ENCODE measurements at places on chromosomes 2 and 18. TPM values are rescaled to one million over a fixed set of nuclear protein-coding genes. Genes with fewer than 3 reads are reported as not detected.

RAPH1 gene
- 8.1 TPM for total RNA-seq

GRCh38 chr2:104077573-104077972, 776.3 kb upstream of the POU3F3 start:
- no peak for DNase-seq
- no peaks in the 10 kb centered on the region for H3K27me3 ChIP-seq
- H3K4me1 ChIP-seq: no peaks in the 10 kb centered on the region
- H3K27ac ChIP-seq: no peak overlapping the region

HOXD12 gene
- not detected for total RNA-seq

DNA sequence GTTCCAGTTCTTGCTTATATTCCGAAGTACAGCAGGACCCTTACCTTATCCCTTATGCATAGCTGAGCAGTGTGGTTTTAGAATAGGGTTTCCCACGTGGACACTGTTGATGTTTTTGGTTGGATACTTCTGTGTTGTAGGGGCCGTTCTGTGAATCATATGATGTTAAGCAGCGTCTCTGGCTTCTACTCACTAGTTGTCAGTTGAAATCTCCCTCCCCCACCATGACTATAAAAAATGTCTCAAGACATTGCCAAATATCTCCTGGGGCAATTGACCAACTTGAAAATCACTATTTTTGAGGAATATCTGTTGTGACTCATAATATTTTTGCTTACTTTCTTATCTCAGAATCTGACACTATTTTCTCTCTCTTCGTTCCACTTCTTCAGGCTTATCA, 713.7 kb downstream of the TSN start:
- H3K27ac ChIP-seq: no peak overlapping the region
- H3K36me3 ChIP-seq: no peaks in the 10 kb centered on the region
- H3K27me3 ChIP-seq: no peaks in the 10 kb centered on the region
- no peak for DNase-seq

GRCh38 chr18:62486290-62486964, 36.4 kb upstream of the ZCCHC2 start:
- H3K27me3 ChIP-seq: no peaks in the 10 kb centered on the region
- H3K4me1 ChIP-seq: no peaks in the 10 kb centered on the region
- no peak overlapping the region for H3K4me3 ChIP-seq
- no peak for DNase-seq
- H3K27ac ChIP-seq: no peak overlapping the region
- H3K36me3 ChIP-seq: no peaks in the 10 kb centered on the region

MAP3K20 gene
- 107 TPM for total RNA-seq

DNA sequence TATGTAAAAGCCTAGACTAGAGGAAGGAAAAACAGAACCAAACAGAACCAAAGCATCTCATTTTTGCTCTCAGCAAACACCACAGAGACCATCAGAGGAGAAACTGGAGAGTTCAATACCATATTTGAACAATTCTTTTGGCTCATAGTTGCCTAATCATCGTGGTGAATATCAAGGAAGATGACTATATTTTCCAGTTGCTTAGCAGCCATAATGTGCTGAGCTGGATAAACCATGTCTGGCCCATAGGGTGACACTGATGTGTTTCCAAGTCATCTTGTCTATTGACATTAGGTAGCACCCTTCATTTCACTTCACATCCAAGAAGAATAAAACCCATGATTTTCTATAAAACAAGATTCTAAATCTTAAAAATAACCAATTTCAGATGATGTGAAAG, 5.9 kb upstream of the XRCC5 start:
- no peak for DNase-seq
- H3K36me3 ChIP-seq: no peaks in the 10 kb centered on the region
- H3K27ac ChIP-seq: no peak overlapping the region
- H3K4me1 ChIP-seq: no peaks in the 10 kb centered on the region
- no peak overlapping the region for H3K4me3 ChIP-seq

- no peak overlapping the region for H3K27ac ChIP-seq
- no peak for DNase-seq
- no peaks in the 10 kb centered on the region for H3K27me3 ChIP-seq
- H3K4me1 ChIP-seq: no peaks in the 10 kb centered on the region
These were observed 48.2 kb downstream of the PIGN start for GRCh38 chr18:62138461-62139235.

GRCh38 chr2:19255481-19255880, 102.9 kb downstream of the OSR1 start:
- H3K27me3 ChIP-seq: no peaks in the 10 kb centered on the region
- DNase-seq: no peak
